ENCODE measurements at places on chromosomes 5 and 9.
A peak's percentile ranks its signal among the peaks of the same experiment; 100 is the strongest.

DNA sequence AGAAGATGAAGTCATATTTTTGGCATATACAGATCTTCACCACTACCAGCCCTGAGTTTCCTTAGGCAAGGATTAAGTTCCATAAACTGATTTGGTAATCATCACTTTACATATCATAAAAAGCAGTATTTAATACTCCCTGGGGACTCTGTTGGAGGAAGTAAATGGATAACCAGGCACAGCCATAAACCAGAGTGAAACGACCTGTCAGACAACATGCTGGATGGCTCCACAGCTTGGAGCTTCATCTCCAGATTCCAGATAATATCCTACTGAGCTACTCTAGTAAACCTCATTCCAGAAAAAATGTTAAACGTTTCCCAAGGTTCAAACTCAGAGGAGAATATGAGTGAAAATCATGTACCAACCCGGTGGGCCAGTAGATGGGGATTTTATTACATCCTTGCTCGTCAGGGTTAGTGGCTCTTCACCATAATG, 109.2 kb downstream of the BASP1 start:
- DNase-seq: no peak

- peak; percentile 92 for DNase-seq
Measured at GRCh38 chr9:99368341-99369326, 146.6 kb downstream of the SEC61B start.

GRCh38 chr5:113378514-113378913, 56.3 kb downstream of the TSSK1B start:
- no peak for DNase-seq

DNA sequence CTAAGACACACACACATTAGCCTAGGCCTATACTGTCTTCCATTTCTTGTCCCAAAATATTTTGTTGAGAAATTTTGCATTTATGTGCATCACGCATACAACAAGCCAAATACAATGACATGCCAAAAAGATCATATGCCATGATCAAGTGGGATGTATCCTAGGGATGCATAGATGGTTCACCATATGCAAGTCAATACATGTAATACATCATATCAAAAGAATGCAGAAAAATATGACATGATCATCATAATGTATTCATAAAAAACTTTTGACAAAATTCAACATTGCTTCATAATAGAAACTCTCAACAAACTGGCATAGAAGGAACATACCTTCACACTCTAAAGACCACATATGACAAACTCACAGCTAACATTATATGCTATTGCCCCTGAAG, 5.8 kb upstream of the FAM81B start:
- DNase-seq: no peak

DNA sequence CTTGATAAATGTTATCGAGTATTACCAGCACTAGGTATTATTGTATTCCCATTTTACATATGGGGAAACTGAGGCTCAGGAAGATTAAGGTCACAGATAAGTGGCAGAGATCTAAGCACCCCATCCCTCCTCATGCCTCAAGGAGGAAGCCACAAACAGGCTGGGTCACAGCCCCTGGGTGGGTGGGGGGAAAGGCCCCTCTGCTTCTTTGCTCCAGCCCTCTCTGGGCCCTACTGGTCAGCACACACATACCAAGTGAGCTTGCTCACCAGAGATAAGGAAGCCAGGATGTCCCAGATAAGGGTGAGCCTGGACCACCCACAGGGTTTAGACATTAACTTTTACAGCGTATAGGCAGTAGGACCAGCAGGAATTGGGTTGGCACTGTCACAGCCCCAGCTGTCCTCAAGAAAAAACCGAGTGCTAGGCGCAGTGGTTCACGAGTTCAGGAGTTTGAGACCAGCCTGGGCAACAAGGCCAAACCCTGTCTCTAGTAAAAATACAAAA, 45.3 kb downstream of the STK10 start:
- DNase-seq: peak; percentile 20

- no peak for DNase-seq
Measured at GRCh38 chr9:124760719-124761118, 10.4 kb downstream of the NR6A1 start.

DNA sequence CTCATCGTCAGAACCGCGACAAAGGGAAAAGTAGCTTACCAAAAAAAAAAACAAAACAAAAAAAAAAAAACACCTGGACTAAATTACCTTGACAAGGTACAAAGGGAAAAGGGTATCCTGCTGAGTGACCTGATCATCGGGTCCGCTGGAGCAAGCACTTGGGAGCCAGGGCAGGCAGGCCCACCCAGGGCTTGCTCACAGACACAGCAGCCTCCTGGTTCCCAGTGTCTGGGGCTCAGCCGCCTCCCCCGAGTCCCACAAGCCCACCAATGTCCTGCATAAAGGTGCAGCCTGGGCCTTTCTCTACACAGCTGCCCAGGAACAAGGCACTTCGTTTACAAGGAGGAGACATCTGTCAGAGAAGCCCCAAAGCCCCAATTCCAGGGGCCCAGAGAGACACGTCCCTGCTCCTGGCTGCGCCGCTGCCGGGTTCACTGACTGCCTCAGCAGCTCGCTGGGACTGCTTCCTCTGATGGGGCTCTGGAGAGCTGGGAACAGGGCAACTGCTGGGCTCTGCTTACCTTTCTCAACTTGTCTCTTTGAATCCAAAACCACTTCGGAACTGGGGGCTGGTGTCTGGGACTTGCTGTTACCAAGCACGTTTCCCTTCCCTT, 63.4 kb downstream of the GOLM1 start:
- no peak for DNase-seq

- DNase-seq: no peak
Measured at GRCh38 chr5:17694371-17694770, 60.1 kb downstream of the TAF11L14 start.

DNA sequence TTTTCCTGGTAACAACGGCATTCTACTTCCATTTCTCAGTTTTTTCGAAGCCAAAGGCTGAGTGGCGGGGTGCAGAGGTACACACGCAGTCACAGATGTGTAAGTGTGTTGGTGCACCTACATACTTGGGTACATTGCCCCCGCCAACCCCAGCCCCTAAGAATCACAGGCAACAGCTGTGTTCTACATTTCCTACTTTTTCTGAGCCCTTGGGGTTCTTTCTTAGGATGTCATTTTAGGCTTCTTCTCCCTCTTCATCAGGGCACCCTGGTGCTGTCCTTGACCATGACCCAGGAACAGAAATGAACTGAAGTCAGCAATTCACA, 104.8 kb downstream of the PAX5 start:
- no peak for DNase-seq

Measured in fibroblast of skin of right biceps (primary cell).